ENCODE measurements at places on chromosomes 11 and 22.

DNA sequence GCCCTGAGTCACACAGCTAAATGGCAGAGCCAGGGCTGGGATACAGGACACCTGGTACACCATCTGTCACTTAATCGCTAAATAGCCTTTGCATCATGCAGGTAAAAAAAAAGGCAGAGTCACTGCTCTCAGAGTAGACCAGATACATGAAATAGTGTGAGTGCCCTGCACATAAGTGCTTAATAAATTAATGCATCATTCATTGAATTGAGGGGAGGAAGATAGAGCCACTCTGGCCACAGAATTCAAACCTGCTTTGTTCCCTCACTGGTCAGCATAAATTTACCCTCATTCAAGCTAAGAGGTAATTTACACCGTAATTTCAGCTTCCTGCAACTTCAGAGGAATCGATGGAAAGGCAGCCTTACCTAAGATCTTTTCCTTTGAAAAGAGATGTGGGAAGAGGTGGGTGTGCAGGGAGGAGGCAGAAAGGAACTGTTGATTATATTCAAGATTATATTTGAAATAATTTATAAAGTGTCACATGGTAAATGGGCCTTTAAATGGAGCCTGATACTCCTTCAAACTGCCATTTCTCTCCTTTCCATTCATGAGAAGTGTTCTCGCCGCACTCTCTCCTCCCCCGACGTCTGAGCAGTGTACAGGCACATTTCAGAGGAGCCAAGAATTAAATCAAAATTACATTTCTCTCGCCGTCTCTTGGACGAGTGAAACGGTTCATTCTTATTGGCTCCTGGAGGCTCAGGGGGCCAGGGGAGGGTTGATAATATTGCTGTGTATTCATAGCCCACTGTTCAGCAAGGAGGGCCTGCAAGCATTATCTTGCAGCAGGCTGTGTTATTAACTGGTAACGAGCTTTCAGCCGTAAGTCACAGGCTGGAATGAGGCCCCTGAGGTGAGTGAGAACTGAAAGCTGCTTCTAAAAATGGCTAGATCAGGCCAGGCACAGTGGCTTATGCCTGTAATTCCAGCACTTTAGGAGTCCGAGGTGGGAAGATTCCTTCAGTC, 52.2 kb upstream of the HMGXB4 start:
- no peak for DNase-seq

GRCh38 chr22:37070334-37070733, 18.8 kb downstream of the KCTD17 start:
- no peak for DNase-seq

GRCh38 chr11:44324749-44325525, 15.0 kb upstream of the ALX4 start:
- no peak for DNase-seq

GRCh38 chr11:34633640-34633989, 12.7 kb downstream of the EHF start:
- no peak for DNase-seq

DNA sequence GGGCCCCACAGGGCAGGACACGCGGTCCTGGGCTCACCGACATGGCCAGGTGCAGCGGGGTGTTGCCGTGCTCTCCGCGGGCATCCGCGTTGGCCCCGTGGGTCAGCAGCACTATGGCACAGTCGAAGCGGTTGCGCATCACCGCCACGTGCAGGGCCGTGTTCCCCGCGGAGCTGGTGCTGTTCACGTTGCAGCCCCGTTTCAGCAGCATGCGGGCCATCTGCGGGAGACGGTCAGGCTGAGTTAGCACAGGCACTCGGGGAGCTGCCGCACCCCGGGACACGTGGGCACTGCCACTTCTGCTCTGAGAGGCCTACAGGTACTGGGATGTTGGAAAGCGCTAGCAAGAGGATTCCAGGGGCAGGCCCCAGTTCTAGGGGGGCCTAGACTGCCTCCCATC, 22.3 kb upstream of the BAIAP2L2 start:
- DNase-seq: no peak

GRCh38 chr11:21119411-21119810, 450.0 kb downstream of the NELL1 start:
- DNase-seq: no peak

- DNase-seq: no peak
Measured at GRCh38 chr11:134470238-134470637, 58.2 kb upstream of the B3GAT1 start.

- DNase-seq: no peak
Measured at GRCh38 chr11:30605036-30605605, 19.0 kb upstream of the MPPED2 start.

- DNase-seq: no peak
Measured at GRCh38 chr22:23233752-23234408, 53.6 kb downstream of the BCR start.
